SK-MEL-5 (cell line): ENCODE measurements at places on chromosomes 3 and 15. TPM values are rescaled to one million over a fixed set of nuclear protein-coding genes. Genes with fewer than 3 reads are reported as not detected.

ROBO2 gene
- 32.3 and 42.2 TPM in 2 replicates for total RNA-seq

AGTR1 gene
- 0.08 and 0.13 TPM in 2 replicates for total RNA-seq

MYL3 gene
- not detected in 2 replicates for total RNA-seq

CYP1A1 gene
- 2.7 and 5.7 TPM in 2 replicates for total RNA-seq

LDHAL6B gene
- total RNA-seq: not detected in 2 replicates

TM4SF1 gene
- 60.2 and 65.0 TPM in 2 replicates for total RNA-seq

PAQR5 gene
- total RNA-seq: 2.3 and 2.4 TPM in 2 replicates

CRYGS gene
- total RNA-seq: 0.08 and 1.6 TPM in 2 replicates

REC114 gene
- total RNA-seq: not detected in 2 replicates

RASGRP1 gene
- 1.3 and 1.7 TPM in 2 replicates for total RNA-seq

AMT gene
- total RNA-seq: 0.32 TPM in 1 of 2 replicates, not detected in the other

ADCY5 gene
- total RNA-seq: 1.0 and 1.2 TPM in 2 replicates
